ENCODE measurements at places on chromosomes 3 and 15. TPM values are rescaled to one million over a fixed set of nuclear protein-coding genes. Genes with fewer than 3 reads are reported as not detected.

CFAP20DC gene
- total RNA-seq: 6.8 TPM

MRAS gene
- 20.1 TPM for total RNA-seq

TMC3 gene
- not detected for total RNA-seq

IQCF2 gene
- total RNA-seq: not detected

CTXN2 gene
- not detected for total RNA-seq

APEH gene
- 134 TPM for total RNA-seq

Measured in smooth muscle cell of trachea (primary cell).